ENCODE measurements at places on chromosomes 4 and X. TPM values are rescaled to one million over a fixed set of nuclear protein-coding genes. Genes with fewer than 3 reads are reported as not detected.
A peak's percentile ranks its signal among the peaks of the same experiment; 100 is the strongest.

Gene CENPVL2
- total RNA-seq = not detected

DNA sequence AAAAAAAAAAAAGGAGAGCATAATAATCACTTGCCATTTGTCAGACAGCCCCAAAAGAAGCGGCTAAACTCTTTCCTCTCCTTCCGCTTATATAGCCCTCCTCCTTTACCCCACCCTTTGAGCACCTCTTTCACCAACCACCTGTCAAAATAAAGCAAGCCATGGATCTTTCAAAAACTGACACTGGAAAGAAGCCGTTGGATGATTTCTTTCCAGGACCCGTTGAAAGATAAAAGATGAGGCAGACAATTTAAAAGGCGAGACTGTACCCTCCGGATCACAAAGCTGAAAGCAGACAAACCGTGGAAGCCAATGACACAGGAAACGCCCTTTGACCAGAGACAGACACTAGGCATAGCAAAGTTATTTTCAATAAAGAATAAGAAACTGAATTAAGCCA is 22.6 kb downstream of the GPC4 start:
- no peak for DNase-seq

Gene SSX4B
- total RNA-seq = not detected

- no peak for DNase-seq
Observed at GRCh38 chrX:6568031-6568430, 33.1 kb upstream of the VCX3A start.

DNA sequence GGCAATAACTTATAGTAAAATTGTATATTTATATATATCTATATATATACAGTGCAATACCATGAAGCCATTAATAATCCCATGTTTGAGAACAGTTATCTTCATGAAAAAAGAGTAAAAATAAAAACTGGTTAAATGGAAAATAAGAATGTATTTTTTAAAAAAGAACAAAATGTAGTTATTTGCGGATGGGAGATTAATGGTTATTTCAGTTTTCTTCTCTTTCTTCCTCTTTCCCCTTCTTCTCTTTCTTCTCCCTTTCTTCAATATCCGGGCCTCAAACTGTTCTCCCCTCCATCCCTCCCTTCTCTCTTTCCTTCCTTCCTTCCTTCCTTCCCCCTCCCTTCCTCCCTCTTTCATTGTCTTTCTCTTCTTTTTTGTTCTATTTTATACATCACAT is 1301.7 kb upstream of the IGFBP7 start:
- no peak for DNase-seq

- no peak for DNase-seq
Observed at GRCh38 chr4:122827258-122827878, 737 bp downstream of the FGF2 start.

GRCh38 chr4:10160281-10160856 is 43.8 kb upstream of the WDR1 start:
- DNase-seq = no peak

Gene HSFX2
- total RNA-seq = 0.21 TPM

Gene FNIP2
- total RNA-seq = 13.0 TPM

DNA sequence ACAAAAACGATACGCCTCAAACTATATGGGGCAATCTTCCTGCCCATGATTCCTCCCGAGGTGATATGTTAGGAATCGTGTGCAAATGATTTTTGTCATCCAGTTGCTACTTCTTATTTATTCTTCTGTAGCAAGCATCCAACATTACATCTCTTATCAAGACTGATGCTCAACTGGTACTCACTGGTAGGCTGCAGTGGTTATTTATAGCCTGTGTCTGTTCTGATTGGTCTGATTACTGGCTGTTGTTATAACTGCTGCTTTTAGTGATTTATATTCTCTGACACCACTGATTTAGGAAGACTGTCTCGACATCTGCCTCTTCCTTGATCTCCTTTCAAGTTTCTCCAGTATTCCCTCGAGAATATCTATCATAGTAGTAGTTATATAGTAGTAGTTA is 165.8 kb downstream of the LARP7 start:
- DNase-seq = no peak

DNA sequence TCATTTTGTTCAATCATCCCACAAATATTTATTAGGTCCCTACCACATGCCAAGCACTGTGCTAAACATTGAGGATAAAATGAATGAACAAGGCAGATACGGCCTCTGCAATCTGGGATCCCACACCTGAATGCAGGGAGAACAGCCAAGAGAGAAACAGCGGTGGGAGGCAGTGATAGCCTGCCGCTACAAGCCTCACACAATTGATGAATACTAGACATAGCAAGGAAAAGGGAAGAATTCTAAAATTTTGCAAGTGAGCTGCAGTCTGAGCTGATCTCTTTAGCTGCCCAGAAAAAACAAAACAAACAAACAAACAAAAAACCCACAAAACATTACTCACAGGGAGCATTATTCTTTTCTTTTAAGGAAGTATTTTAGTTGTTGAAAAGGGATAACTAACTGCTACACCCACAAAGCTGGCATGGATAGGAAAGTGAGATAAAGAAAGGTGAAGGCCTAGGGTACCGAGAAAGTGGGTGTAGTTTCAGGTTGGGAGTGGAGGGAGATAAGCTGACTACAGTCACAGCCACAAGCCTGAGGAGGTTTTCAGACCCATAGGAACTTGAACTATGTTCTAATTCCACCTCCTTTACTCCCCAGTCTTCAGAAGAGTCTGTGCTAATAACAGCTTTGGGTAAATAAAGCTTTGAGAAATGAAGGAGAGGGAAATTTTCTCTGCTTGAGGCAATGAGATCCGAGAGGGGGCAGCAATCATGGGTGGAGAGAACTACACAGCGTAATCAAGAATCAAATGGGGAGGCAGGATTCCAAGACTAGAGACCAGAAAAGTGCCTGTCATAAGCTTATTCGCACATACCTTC is 85.4 kb downstream of the SH3RF1 start:
- DNase-seq = no peak

GRCh38 chr4:8917868-8918783 is 46.5 kb upstream of the HMX1 start:
- DNase-seq = no peak

DNA sequence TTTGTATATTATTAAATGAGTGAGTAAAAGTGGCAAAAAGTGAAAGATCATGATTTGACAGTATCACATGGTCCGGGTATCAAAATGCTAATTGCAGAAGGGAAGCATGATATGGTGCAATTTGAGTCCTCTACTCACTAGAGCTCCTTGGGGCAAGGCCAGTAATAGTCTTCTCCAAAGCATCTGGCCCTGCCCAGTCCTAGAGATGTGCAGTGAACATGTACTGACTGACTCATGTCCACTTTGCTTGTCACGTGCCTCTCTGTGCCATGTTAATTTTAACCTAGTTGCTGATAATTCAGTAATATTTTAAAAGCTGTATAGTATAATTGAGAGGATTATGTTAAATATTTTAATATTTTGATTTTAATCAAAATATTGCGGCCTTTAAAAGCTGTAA is 54.6 kb upstream of the TENM3 start:
- no peak for DNase-seq

Gene RASL11B
- 0.11 TPM for total RNA-seq

DNA sequence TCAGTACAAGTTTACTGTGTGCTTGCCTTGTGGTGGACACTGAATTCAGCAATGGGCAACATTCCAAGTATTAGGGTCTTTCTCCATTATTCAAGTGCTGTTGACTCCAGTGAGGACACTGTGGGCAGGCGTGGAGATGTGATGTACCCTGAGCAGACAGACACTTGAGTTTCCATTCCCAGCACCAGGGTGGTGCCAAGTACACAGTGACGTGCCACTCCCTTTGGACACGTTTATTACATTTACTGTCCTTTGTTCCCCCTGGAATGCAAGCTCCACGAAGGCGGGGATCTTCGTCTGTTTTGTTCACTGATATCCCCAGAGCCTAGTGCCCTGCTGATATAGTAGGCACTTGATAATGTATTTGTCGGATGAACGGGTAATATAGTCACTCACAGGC is 130.6 kb upstream of the STX18 start:
- DNase-seq = no peak

DNA sequence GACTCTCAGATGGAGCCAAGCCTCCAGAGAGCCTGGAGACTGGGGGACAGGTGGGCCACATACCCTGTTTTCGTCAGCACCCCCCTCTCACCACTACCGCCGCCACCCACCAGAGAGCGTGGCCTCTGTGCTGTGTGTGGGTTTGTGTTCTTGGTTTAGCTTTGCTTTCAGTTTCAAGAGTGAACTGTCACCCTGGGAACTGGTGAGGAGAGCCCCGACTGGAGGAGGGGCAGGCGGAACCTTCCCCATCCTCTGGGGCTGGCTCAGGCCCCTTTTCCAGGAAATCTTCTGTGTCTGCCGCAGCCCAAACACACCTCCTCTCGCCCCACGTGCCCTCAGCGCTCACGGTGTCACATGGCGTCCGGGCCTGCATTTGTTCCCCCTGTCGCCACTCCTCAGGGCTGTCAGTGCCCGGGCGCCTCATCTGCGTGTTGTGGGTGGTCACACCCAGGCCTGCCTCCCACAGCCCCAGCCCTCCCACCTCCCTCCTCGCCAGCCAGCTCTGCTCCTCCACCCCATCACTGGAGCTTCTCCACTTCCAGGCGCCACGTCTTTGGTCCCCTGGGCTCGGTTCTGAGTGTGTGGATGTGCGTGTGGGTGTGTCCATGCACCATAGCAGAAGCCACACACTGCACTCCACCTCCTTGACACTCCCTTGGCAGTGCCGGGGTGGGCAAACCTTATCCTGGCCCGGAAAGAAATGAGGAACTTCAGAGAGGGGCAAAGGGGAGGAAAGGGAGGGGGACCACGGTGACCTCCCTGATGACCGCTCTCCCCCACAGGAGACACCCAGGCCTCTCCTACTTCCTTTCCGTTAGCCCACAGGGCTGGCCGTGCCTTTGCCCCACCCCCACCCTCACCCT is 27.8 kb downstream of the ELF4 start:
- DNase-seq = no peak

DNA sequence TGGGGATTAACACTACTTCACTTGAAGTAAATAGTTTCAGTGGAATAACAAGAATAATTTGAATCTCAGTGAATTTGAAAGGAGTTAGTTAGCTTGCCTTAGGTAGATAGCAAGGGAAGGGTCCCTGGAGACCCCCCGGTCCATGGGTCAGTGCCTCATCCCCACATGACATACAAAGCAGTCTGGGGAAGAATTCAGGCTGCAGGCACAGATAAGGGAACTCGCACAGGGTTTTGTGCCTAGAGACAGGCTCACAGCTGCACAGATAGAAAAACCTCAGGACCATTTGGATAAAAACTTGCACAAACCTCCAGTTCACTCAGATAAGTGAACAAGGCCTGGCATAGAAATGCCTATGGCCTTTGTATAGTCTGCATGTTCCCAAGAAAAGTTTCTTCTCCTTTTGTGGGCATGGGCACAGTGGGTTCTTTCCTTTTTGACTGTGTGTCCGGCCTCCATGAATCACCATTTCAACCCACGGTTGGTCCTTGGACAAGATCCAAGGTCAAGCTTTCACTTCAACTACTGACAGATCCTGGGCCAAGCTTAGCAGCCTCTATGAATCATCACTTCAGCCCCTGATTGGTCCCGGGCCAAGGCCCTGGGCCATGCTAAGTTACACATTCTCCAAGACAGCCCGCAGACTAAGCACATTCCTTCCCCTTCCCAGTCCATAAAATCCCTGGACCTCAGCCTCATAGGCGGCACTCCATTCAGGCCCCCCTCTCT is 108.3 kb upstream of the KLHL4 start:
- DNase-seq = peak; percentile 86

GRCh38 chr4:173208420-173208819 is 39.8 kb downstream of the GALNT7 start:
- DNase-seq = no peak

- DNase-seq = no peak
Observed at GRCh38 chrX:153767674-153768055, 3.6 kb downstream of the PLXNB3 start.

- no peak for DNase-seq
Observed at GRCh38 chr4:139212900-139213299, 35.9 kb upstream of the ELF2 start.

DNA sequence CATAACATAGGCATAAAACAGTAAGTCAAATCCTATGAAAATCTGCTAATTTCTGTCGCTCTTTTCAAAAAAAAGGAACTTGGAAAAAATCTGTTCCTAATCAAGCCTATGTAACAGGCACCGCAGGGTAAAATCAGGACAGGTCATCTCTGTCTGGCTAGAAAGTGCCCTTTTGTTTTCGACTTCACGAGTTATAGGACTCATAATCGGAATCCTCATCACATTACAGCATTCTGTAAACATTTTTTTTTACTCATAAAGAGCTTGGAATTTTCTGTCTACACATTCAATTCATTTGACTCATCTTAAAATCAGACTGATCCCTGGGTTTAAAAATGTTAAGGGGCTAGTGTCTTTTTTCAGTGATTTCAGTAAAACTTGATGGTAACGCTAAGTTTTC is 181.7 kb upstream of the TBC1D9 start:
- DNase-seq = no peak

GRCh38 chr4:14646831-14647230 is 355.4 kb upstream of the CPEB2 start:
- DNase-seq = no peak

Gene ETDC
- total RNA-seq = not detected

- DNase-seq = no peak
Observed at GRCh38 chrX:42823443-42823842, 45.5 kb upstream of the PPP1R2C start.

- no peak for DNase-seq
Observed at GRCh38 chrX:67353651-67354370, 190.0 kb upstream of the AR start.

- no peak for DNase-seq
Observed at GRCh38 chrX:134371133-134371532, 88.8 kb upstream of the HPRT1 start.

- no peak for DNase-seq
Observed at GRCh38 chrX:97159916-97160800, 276.4 kb downstream of the RPA4 start.

Gene NHSL2
- total RNA-seq = 21.2 TPM

GRCh38 chrX:140440876-140441275 is 64.0 kb downstream of the SOX3 start:
- no peak for DNase-seq

Gene TMEM47
- 36.2 TPM for total RNA-seq

Gene BMP3
- not detected for total RNA-seq

- DNase-seq = no peak
Observed at GRCh38 chr4:108109997-108110416, 58.7 kb downstream of the LEF1 start.

Gene IQCM
- not detected for total RNA-seq

DNA sequence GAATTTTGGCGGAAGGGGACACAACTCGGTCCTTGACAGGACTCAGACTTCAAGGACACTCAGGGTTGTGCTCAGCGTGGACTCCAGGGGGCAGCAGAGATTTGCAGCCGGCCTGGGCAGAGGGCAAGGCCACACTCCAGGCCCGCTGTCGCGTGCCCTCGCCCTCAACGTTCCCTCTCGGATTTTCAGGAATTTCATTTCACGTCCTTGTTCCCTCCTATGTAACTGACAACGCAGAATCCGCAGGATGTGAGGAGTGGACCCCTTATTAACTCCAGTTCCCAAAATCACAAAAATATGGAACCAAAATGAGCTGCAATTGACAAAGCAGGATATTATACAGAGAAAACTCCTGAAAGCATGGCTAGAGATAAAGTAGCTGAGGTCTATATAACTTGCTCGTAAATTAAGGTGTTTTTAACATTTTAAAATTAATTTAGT is 21.0 kb upstream of the DCTD start:
- no peak for DNase-seq

Data from pulmonary artery endothelial cell (primary cell).